8988T (cell line): ENCODE measurements at places on chromosomes 6 and 20.

GRCh38 chr6:57224769-57225515, 2.8 kb upstream of the RAB23 start:
- DNase-seq, result no peak

DNA sequence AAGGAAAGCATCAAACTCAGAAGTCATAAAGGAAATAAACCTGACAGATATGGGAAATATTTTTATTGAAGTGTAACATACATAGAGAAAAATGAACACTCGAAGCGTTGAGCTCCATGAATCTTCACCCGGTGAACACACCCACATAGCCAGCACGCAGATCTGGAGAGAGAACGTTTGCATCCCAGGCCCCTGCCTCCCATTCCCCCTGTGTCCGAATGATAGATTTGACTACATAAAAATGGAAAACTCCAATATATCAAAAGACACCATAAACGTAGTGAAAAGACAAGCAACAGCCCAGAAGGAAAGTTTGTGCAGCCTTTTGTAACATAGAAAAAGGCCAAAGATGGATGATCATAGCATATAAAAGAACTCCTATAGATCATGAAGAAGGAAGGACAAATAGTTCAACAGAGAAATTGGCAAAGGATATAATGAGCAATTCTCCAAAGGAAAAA, 17.1 kb downstream of the SYNJ2 start:
- DNase-seq, result no peak

DNA sequence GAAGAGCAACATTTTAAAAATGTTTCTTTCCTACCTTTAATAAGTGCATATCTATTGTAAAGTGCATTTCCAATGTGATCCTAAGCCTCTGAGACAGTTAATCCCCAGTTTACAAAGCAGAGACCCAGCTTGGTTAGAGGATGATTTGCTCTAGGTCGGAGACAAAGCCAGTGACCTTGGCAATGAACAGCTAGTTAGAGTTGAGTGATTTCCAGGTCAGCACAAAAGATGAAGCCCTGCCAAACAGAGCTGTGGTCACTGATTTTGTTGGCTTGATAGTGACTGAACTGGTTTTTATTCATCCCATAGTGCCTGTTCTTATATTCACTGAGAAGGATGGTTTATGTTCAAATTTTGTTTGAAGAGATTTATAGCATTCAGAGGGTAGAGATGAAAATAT, 56.6 kb upstream of the CD83 start:
- no peak for DNase-seq

GRCh38 chr6:43454290-43454695, 1.1 kb downstream of the DLK2 start:
- DNase-seq, result no peak

DNA sequence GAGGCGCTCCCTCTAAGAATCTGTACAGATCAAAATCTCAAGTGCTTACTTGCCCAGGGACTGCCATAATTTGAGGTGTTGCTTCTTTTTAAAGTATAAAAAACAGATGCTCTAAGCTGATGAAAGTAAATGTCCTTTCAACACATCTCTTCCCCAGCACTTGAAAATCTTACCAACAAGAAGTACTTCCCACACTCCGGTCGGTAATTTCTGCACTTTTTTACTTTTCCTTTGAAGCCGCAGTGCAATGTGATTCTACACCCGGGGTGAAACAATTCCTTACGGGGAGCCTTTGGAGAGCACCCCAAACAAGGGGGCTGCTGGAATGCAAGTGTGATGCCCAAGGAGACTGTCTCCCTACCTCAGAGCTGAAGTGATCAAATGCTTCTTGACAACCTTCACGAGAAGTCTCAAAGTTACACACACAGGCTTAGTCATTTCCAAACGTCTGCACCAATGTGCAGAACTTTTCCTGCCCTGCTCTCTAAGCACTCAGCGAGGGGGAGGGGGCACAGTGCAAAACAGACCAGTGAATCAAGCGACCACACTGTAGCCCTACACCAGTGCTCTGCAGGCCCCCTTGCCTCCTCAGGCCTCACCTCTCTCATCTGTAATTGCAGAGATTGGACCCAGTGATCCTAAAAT, 56.7 kb downstream of the ATXN1 start:
- no peak for DNase-seq

DNA sequence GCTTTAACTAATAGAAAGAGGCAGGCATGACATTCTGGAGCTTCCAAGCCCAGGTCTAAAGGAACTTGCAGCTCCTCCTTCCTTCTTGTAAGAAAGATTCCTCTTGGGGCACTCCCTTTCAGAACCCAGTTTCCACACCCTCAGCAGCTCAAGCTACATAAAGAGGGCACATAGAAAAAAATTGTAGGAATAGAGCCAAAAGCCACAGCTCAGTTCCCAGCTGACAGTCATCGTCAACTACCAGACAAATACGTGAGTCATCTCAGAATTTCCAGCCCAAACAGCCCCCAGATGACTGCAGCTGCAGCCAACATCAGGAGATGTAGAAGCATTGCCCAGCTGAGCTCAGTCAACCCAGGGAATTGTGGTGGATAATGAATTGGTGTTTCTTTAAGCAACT, 349.8 kb upstream of the ARID1B start:
- DNase-seq, result no peak

DNA sequence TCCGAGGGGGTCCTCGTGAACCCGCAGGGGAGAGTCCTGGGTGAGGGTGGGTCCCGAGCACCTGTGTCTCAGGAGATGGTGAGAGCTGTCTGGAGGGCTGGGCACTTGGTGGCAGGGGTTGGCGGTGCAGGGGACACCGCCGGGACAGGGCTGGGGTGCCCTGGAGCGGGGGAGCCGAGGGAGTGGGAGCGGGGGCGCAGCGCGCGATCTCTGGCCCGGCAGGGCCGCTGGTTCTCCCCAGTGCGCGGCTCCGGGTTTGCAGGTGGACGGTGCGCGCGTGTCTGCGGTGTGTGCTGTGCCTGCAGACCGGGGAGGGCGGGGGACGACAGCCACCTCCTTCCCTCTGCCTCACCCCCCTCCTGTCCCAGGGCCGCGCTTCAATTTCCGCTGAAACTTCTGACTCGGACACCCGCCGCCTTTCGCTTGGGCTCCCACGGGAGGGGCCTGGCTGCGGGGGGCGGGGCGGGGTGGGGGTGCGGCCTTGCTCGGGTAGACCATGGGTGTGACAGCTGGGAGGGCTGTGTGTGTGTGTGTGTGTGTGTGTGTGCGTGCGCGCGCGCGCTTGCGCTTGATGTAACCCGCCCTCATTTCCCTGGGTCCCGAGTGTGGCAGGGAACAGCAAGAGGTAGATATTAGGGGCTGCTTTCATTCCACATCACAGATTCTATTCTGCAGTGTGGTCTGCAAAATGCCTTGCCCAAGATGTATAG, 1.2 kb downstream of the TRIB3 start:
- peak; percentile 63 for DNase-seq
